NCI-H1417 treated with DMSO at 0.1 percent for 48 hours (cell line): ENCODE measurements at places on chromosomes 6 and 20.
A peak's percentile ranks its signal among the peaks of the same experiment; 100 is the strongest.

DNA sequence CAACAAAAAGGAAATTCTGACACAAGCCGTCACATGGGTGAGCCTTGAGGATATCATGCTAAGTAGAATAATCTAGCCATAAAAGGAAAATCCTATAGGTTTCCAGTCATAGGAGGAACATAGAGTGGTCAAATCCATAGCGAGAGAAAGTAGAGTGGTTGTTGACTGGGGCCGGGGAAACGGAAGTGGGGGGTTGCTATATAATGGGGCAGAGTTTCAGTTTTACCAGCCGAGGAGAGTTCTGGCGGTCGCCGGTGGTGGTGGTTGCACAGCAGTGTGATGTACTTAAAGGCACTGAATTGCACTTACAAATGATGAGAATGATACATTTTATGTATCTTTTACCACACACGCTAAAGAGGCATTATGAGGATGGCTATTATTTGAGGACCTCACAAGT lies 4.9 kb downstream of the GPR31 start:
- DNase-seq: no peak

DNA sequence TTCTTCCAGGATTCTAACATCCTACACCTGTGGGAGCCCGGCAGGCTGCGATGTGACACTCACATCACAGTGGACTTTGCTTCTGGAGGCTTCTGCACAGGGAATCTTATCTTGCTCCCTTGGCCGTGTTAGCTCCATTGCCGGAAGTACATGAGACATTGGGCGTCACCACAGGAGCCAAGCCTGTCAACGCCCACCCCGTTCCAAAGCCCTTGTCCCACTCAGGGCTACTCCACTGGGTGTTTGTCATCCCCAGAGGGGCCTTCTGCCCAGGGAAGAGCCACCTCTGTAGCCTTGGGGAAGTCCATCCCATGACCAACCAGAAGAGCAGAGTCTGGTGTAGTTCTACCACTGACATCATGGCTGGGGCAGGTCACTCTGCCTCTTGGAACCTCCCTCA lies 1.7 kb downstream of the RAB44 start:
- no peak for DNase-seq

- no peak for DNase-seq
Measured at GRCh38 chr6:13831615-13832014, 17.3 kb upstream of the MCUR1 start.

DNA sequence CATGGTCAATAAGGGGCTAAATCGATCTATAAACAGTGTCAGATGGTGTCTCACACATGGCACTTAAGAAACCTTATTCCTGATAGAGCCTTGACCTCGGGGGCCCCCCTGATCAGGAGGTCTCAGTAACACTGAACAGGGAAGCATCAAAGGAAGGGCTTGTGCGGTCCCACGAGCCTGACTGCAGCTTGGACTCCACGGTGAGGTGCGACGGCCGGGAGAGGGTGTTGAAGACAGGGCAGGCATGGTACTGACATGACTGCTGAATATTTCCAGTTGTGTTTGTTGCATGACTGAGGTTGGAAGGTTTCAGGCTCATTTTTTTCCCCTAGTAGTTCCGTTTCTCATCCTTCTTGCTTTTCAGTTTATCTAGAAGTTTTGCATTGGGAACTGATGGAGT lies 107.1 kb upstream of the JAG1 start:
- no peak for DNase-seq

GRCh38 chr6:41759905-41760579 lies 12.8 kb upstream of the PGC start:
- DNase-seq: no peak

DNA sequence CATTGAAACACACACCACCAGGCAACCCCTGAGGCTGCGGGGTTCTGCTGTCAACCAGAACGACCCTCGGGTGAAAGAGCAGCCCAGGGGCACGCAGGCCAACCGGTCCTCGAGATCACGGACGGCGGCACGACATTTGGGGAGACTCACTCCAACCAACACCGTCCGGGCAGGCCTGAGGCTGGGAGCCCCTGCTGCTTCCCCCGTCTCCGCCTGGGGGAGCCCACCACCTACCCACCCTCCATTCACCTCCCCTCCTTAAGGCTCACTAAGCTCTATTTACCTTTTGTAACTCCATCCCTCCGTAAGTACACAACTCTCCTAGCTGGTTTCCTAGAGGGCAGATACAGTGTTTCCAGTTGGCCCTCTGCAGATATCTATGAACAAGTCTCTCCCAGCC lies 971.3 kb upstream of the DEFB115 start:
- DNase-seq: no peak

GRCh38 chr20:46352370-46352938 lies 44.2 kb upstream of the CDH22 start:
- no peak for DNase-seq

- no peak for DNase-seq
Measured at GRCh38 chr6:1724616-1725015, 114.9 kb downstream of the FOXC1 start.

- no peak for DNase-seq
Measured at GRCh38 chr20:45630371-45630770, 713 bp downstream of the WFDC9 start.

- DNase-seq: no peak
Measured at GRCh38 chr20:36497856-36498255, 43.5 kb upstream of the MYL9 start.

- DNase-seq: no peak
Measured at GRCh38 chr20:3067139-3068014, 4.0 kb upstream of the OXT start.

GRCh38 chr20:48858075-48858790 lies 30.4 kb upstream of the PREX1 start:
- no peak for DNase-seq

DNA sequence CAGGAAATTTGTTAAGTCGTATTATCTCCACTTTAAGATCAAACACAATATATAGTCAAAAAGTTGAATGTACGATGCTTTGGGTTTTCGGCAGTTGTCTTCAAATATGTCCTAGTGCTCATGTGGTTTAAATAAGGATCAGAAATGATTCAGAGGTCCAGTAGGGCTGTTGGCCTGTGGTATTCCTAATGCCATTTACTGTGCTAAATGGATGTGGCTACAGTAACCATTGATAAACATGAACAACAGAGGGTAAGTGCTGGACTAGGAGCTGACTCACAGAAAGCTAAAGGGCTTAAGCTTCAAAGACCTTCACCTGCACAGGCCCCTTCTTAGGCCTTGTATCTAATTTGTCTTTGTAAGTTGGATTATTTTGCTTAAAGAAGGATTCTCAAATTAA lies 80.5 kb upstream of the TPD52L1 start:
- DNase-seq: no peak

DNA sequence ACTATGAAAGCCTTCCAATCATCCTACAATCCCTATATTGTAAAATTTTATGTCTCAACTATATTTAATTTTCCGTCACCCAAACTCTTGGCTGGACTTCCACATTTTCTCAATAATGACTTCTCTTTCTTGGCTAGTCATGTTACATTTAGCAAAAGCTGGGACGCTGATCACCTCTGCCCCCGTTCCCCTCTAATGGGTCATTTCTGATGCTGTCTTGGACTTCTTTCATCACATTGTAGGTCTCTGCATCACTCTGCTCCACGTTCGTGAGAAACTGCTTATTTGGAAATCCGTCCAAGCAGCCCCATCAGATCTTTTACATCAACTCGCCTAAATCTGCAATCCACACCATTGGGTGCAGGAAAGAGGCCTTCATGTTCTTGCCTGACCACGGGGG lies 203.8 kb downstream of the MYLK4 start:
- DNase-seq: no peak

GRCh38 chr6:6179858-6180623 lies 140.4 kb downstream of the F13A1 start:
- DNase-seq: no peak

DNA sequence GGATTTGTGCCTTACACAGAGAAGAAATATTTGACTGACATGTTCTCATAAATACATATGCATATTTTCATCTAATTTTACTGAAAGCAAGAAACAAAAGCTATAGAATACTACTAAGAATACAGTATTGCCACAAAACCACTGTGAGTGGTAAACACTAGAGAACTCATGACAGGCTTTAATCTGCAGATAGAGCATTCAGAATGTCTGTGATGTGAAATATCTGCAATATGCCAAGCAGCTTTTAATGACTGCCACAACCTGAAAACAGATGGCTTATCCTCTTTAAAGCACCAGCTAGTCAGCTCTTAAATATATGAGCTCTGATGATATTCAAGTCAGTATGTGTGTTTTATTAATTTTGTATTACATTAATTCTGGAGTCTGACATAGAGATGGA lies 3.4 kb downstream of the NAPB start:
- no peak for DNase-seq

DNA sequence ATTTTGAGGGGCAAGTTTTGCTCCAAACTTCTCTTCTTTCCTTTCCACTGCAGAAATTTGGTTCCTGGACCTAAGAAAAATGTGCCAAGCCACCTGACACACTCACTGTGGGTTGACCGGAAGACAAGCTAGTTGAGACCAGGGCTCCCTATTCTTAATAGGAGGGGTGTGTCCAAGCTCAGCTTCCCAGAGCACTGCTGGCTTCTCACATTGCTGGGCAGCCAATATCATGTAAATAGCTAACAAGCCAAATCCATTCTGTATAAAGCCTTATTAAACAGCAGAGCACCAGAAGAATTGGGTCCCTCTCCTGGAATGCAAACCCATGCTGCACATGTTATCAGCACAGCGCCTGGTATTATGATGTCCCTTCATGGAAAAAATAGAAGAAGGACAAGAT lies 17.0 kb upstream of the SAMD3 start:
- no peak for DNase-seq

- DNase-seq: no peak
Measured at GRCh38 chr6:50706575-50706974, 6.8 kb upstream of the TFAP2D start.

- DNase-seq: no peak
Measured at GRCh38 chr6:25399885-25400284, 120.7 kb downstream of the CARMIL1 start.

GRCh38 chr6:116208056-116208785 lies 45.7 kb downstream of the TSPYL4 start:
- no peak for DNase-seq

- DNase-seq: no peak
Measured at GRCh38 chr20:61569825-61570224, 317.8 kb downstream of the CDH4 start.

- no peak for DNase-seq
Measured at GRCh38 chr20:34318609-34319443, 15.7 kb upstream of the AHCY start.

DNA sequence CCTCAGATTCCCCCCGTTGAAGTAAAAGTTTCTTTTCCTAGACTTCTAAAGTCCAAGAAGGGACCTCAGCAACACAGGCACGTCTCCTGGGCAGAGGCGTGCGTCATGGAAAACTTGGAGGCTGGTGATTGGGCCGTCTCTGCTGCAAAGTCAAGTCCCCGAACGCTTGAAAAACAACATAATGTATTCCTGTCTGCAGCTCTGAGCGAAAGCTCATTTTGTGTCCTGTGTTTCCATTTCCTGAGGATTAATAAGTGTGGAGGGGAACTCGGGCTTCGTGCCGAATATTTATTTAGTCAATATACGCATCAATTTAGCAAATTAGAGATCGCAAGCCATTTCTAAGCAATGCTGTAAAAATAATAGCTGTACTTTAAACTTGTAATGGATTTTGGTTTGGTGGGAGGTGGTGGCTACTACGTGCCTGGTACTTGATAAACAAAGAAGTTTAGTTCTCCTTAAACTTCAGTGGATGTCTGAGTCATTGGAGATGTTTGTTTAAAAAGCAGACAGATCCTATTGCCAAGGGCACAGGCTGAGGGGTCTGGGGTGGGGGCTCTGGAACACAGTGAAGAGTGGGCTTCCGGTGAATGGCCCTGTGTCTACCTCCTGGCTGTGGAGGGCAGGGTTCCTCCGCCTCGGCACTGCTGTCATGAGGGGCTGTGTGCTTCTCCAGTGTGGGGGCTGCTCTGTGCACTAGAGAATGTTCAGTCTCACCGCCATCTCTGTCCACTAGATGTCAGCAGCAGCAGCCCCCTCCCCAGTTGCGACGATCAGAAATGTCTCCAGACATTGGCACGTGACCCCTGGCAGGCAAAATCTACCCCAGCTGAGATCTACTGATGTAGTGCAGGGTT lies 21.8 kb downstream of the PCK1 start:
- no peak for DNase-seq

- peak; percentile 92 for DNase-seq
Measured at GRCh38 chr20:47356526-47357295, at the start of gene ZMYND8. Gene ZMYND8 (minus strand): TSS chr20:47356699. CDS start chr20:47356670, 29 bp downstream.

- DNase-seq: no peak
Measured at GRCh38 chr6:14294270-14294951, 176.8 kb downstream of the CD83 start.

GRCh38 chr6:9744119-9744518 lies 670.8 kb downstream of the TFAP2A start:
- DNase-seq: no peak

- no peak for DNase-seq
Measured at GRCh38 chr20:62422636-62423325, 4.6 kb downstream of the RBBP8NL start.

- no peak for DNase-seq
Measured at GRCh38 chr6:166900956-166901607, 55.3 kb downstream of the RNASET2 start.

GRCh38 chr6:87798393-87799278 lies 96.6 kb upstream of the AKIRIN2 start:
- no peak for DNase-seq

DNA sequence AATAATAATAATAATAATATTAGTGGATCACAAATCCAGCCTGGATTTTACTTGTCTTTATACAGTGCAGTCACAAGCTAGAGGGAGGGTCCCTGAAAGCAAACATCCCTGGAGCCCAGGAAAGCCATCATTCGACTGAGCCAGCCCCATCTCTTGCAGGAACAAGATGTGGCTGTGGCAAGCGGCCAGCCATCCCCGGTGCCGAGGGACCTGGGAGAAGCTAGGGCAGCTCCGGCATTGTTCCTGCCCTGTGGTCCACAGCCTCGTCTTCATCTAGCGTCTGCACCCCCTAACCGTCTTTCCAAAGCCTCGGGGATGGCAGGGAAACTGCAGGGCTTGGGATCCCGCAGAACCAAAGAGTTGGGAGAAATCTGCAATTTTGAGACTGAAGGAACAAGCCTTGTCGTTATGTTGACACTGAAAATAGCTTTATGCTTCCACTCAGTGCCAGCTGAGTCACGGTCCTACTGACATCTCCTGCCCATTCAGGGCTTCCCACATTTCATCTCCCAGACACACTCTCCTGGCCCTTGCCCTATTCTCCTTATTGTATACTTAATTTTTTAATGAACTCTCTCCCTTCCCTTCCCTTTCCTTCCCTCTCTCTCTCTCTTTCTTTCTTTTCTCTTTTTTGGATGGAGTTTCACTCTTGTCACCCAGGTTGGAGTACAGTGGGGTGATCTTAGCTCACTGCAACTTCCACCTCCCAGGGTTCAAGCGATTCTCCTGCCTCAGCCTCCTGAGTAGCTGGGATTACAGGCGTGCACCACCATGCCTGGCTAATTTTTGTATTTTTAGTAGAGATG lies 62.5 kb upstream of the ZNFX1 start:
- no peak for DNase-seq

DNA sequence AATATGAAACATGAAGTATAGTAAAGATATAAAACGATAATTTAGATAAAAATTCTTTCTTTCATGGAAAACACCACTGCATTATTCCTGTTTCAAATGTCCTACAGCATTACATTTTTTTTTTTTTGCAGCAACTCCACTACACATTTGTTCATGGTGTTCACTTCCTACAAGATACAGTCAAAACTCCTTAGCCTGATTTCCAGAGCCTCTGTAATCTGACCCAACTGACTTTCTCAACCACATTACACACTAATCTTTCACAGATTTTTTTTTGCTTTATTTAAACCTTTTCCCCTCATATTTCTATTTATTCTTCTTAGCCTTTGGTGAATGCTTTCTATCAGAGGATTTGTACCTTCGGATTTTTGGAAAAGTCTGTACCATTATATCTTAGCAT lies 176.5 kb upstream of the PDE7B start:
- DNase-seq: no peak

- DNase-seq: peak; percentile 76
Measured at GRCh38 chr6:170129691-170130171, 161.1 kb downstream of the DLL1 start.
